ENCODE measurements at places on chromosomes 16 and 17. TPM values are rescaled to one million over a fixed set of nuclear protein-coding genes. Genes with fewer than 3 reads are reported as not detected.

DNA sequence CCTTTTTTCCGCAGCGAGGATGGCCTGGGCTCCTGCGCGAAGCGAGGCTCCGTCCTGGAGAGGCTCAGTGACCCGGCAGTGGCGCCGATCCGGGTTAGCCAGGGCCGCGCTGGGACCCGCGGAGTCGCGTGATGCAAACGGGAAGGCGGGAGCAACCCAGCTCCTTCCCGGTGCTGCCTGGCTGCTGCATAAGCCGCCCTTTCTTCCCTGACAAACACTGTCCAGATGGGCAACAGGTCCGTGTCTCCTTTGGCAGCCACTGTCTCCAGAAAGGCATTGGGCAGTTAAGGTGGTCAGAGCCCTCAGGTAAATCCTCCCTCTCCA lies 21.8 kb upstream of the ZNHIT3 start:
- no peaks in the 10 kb centered on the region for H3K36me3 ChIP-seq
- no peaks in the 10 kb centered on the region for H3K4me1 ChIP-seq
- H3K27me3 ChIP-seq = peaks cover 79% of the 10 kb centered on the region
- no peak overlapping the region for H3K27ac ChIP-seq

DNA sequence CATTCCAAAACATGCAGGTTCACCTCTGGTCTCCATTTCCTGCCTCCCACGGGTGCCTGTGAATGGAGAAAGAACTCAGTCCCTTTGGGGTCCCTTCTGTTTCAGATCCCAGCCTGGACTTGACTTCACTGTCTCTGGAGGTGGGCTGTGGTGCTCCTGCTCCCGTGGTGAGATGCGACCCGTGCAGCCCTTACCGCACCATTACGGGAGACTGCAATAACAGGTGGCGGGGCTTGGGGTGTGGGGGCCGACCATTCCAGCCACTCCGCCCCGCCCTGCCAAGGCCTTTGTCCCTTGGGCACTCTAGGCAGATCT lies 10.5 kb downstream of the LPO start:
- no peaks in the 10 kb centered on the region for H3K36me3 ChIP-seq
- H3K4me3 ChIP-seq = no peak overlapping the region

DNA sequence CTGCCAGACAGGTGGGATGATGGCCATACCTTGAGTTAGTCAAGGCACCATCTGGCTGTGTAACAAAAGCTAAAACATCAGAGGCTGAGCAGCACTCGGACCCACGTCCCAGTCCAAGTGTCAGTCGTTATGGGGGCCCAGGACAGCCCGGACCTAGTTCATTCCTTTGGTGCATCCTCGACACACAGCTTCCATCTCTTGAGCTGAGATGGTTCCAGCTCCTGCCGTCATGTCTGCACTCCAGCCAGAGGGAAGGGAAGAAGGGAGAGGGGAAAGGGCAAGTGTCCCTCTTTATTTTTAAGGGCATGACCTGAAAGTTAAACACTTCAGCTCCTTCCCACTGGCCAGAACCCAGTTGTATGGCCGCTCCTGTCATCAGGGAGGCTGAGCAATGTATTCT lies 218.0 kb downstream of the SEC14L1 start:
- H3K4me3 ChIP-seq = no peak overlapping the region
- no peaks in the 10 kb centered on the region for H3K27me3 ChIP-seq
- H3K36me3 ChIP-seq = no peaks in the 10 kb centered on the region
- no peak overlapping the region for H3K27ac ChIP-seq
- no peak for DNase-seq
- peaks cover 12% of the 10 kb centered on the region for H3K4me1 ChIP-seq

DNA sequence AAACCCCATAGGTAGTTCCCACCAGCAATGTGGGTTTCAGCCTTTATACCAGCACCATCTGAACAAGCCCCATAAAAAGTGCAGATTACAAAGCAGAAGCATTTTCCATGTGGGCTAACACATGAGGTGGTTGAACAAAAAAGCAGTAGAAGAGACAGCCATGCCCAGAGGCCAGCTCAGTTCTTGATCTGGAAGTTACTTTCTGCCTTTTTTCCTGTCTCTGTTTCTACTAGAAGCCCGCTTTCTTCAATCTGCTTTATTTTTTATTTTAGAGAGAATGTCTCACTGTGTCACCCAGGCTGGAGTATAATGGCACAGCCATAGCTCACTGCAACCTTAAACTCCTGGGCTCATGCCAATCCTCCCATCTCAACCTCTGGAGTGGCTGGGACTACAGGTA lies 31.5 kb upstream of the APOH start:
- H3K27ac ChIP-seq = no peak overlapping the region
- no peak for DNase-seq
- no peaks in the 10 kb centered on the region for H3K36me3 ChIP-seq
- no peaks in the 10 kb centered on the region for H3K27me3 ChIP-seq
- peaks cover 9% of the 10 kb centered on the region for H3K4me1 ChIP-seq

- H3K27me3 ChIP-seq = peaks cover 42% of the 10 kb centered on the region
- no peak overlapping the region for H3K4me3 ChIP-seq
- no peak for DNase-seq
Observed at GRCh38 chr16:23052908-23053580, 96.2 kb downstream of the USP31 start.

- no peak overlapping the region for H3K27ac ChIP-seq
- no peak for DNase-seq
- H3K36me3 ChIP-seq = no peaks in the 10 kb centered on the region
- H3K27me3 ChIP-seq = no peaks in the 10 kb centered on the region
- H3K4me3 ChIP-seq = no peak overlapping the region
Observed at GRCh38 chr17:56822725-56823124, 11.0 kb downstream of the C17orf67 start.

CCL1 gene
- not detected for total RNA-seq

FCSK gene
- 8.7 TPM for total RNA-seq
